Stimulated activated CD4-positive, alpha-beta T cell treated with anti-CD3 and anti-CD28 coated beads, Interleukin-12 subunit alpha, Interleukin-12 subunit beta, amount 100 ng/mL, for 48 hours (primary cell): ENCODE measurements at places on chromosomes 12 and 14.

DNA sequence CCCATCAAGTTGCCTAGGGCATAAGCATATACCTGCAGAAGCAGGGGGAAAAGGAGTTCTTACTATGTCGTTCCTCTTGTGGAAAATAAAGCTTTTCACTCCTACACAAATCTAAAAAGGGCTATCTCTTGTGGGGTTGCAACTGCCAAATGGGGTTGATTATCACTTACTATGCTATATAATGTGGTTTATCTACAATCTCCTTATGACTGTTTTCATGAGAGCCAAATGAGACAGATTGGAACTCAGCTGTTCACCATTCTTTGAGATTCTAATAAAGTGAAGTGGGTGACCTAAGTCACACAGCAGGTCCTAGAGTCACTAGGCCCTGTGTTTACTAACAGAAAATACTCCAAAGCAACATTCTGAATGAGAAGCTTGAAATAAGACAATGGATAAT, 47.7 kb downstream of the CIT start:
- DNase-seq: no peak

- no peak for DNase-seq
Measured at GRCh38 chr12:96285158-96285557, 91.0 kb downstream of the ELK3 start.

- DNase-seq: no peak
Measured at GRCh38 chr12:91777268-91777992, 368.2 kb downstream of the BTG1 start.

GRCh38 chr12:27805238-27805637, 25.2 kb upstream of the MANSC4 start:
- DNase-seq: no peak

DNA sequence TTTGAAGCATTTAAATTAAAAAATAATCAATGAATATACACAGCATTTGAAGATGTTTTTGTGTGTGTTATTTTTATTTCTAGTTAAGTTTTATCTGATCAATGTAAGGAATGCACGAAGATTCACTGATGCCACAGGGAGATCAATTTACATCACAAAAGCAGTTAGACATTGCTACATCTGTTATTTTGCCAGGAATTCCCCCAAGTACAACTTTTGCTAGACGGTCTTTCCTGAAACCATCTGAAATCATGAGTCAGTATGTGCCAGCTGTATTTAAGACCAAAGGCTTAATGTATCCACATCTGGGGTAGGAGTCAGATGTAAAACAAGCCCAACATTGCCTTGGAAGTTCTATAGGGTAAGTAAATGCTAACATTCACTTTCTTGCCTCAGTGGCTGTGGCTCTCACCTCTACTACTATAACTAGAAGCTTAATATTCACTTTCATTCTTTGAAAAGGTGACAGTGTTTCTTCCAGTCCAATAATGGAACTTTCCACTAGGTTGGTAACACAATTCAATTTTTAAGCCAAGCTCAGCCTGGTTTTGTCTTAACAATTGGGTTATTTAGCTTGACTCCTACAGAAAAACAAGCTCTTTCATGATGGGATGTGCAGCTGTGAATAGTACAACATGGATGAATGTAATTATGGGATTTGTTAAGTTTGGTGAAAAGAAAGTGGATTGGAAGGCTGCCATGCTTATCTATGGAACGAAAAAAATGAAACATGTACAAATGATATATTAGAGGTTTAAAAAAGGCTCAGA, 385.4 kb upstream of the TMEM132C start:
- DNase-seq: no peak

- no peak for DNase-seq
Measured at GRCh38 chr14:102830474-102831045, 53.3 kb downstream of the TRAF3 start.

- no peak for DNase-seq
Measured at GRCh38 chr12:116672842-116673516, 64.9 kb downstream of the SPRING1 start.

DNA sequence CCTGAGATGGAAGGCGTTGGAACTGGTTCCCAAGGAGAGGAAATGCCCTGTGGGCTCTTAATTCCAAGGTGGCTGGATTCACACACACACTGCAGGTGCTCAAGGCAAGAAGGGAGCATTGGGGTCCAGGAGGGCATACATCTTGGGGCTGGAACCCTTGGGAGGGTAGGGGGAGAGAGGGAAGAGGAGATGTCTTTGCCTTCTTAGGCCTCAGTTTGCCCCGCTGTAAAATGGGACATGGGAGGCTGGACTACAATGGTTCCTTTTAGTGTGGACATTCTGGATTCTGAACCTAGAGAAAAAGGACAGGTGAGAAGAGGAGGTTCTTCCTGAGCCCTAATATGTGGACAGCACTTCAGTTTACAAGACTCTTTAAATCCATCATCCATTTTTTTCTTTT, 43.8 kb downstream of the CALM1 start:
- no peak for DNase-seq

GRCh38 chr14:91956616-91957015, 9.1 kb upstream of the FBLN5 start:
- no peak for DNase-seq

GRCh38 chr12:78571953-78572352, 292.6 kb upstream of the SYT1 start:
- DNase-seq: no peak

- DNase-seq: no peak
Measured at GRCh38 chr12:28209782-28210181, 19.5 kb downstream of the CCDC91 start.

GRCh38 chr12:25957793-25958427, 572 bp upstream of the RASSF8 start:
- no peak for DNase-seq

- no peak for DNase-seq
Measured at GRCh38 chr14:63875311-63875710, 22.5 kb downstream of the SYNE2 start.

DNA sequence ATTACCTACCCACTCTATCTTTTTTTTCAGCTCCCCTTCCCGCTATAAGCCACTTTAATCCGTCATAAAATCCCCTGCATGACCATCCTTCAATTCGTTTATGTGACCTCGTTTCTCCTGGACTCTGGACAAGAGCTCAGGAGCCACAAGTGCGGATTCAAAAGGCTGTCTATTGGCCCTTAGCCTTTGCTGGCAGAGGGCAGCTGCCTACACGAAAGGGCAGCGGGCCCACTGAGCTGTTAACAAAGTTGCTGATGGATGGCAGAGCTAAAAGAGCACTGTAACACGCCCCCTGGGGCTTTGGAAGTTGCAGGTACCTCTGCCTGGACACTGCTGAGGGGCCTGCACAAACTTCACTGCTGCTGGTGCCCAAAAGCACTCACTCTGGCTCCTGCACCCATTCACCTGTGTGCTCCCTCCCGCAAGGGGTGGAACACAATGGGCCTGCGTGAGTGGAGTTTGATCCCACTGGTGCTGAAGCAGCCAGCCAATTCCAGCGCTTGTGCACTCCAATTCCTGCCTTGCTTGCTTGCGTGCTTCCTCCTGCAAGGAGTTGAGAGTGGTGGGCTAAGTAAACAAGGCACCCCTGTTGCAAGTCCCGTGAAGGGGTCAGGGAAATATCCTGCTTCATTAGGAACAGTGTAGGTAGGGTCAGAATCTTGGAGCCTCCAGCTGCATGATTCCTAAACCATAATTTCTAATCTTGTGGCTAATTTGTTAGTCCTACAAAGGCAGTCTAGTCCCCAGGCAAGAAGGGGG, 10.6 kb upstream of the DRAM1 start:
- no peak for DNase-seq

DNA sequence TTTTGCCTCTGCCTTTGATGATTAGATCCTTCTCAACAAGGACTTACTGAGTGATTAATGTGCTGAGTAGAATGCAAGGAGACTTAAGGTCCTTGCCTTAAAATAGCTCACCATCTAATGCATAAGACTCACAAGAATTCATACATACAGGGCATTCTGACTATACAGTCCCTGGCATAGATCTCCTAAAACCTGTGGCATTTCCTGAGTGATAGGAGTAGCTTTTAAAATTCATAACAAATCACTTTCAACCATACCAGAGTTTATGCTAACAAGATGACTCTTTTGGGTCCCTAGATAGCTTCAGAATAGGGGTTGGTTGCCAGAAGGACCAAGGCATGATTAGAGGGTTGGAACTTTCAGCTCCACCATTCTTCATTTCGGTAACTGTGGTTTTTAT, 48.8 kb downstream of the STXBP6 start:
- no peak for DNase-seq

GRCh38 chr14:89455412-89455811, 38.4 kb upstream of the FOXN3 start:
- DNase-seq: no peak

- DNase-seq: no peak
Measured at GRCh38 chr12:4201333-4202100, 72.0 kb upstream of the CCND2 start.

GRCh38 chr14:30849354-30849753, 25.0 kb upstream of the COCH start:
- no peak for DNase-seq

GRCh38 chr14:104171895-104172294, 33.5 kb downstream of the KIF26A start:
- DNase-seq: no peak

DNA sequence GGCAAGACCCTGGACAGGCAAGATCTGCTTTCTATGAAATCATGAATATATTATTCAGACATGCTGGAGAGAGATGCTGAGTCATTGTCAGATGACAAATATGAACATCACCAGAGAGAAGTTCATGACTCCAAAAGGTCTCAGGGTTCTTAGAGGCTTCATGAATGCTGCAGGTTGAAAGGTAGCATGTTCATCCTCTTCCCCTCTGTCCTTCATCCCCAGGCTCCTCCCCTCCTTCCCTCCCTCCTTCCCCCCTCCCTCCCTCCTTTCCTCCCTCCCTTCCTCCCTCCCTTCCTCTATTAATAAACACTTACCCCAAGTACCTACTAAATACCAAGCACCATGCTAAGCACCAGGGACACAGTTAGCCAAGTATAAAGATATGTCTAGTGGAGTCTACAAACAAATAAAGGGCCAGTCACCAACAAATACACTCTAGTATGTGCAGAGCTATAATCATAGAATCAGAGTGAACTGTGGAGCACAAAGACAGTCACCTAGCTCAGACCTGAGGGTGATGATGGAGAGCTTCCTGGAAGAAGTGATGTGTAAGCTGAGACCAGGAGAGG, 46.2 kb downstream of the RPH3A start:
- DNase-seq: no peak

- DNase-seq: no peak
Measured at GRCh38 chr14:100788942-100789341, 37.0 kb upstream of the MEG3 start.

DNA sequence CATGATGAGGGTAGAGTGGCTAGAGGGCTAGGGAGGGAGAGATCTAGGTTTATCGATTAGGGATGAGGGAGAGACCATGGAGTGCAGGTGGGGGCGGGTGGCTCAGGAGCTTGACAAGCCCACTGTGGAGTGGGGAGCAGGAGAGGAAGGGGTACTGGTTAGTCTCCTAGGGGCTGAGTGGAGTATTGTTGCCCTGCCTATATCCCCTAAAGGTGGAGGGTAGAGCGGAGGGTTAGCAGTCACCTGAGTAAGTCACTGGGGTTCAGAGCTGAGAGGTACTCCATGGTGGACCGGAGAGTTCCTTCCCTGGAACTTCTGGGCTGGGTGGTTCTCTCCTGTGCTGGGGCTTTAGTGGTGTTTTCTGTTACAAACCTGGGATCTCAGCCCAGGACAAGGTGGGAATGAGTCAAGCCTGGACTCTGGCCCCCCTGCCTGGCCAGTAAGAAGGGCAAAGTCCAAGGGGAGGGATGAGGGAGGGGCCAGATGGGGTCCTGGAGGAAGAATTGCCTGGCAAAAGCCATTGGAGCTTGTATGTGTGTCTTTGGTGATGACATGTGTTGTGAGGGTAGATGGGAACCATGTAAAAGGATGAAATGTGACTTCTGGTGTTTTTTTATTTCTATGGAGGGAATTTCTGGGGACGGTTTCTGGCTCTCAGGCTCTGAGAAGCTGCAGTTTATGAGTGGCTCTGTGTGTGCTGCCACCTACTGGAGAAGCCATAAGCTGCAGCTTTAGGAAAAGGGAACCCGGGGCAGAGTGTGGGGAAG, at the start of gene CIDEB:
Gene CIDEB, minus strand, starts transcription at position 403 of the 767 bp plus-strand sequence. Its CDS starts 119 bp downstream, at position 284.
- DNase-seq: peak; percentile 68

DNA sequence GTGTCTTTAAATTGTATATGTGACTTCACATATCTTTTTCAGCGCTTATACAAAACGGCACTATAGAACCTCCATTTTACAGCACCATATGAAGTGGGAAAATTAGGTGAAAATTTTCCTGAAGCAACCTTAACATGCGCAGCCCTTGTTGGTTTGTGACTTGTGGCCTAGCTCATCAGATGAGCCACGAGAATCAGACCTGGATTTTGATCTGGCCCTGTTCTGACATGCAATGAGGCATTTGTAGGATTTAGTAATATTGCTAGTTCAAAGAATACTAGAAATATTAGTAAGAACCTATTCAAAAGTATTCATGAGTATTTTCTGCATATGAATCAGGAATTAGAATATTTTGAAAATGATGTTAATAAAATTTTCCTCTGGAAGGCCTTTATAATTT, 2.9 kb downstream of the CDKN1B start:
- DNase-seq: no peak

DNA sequence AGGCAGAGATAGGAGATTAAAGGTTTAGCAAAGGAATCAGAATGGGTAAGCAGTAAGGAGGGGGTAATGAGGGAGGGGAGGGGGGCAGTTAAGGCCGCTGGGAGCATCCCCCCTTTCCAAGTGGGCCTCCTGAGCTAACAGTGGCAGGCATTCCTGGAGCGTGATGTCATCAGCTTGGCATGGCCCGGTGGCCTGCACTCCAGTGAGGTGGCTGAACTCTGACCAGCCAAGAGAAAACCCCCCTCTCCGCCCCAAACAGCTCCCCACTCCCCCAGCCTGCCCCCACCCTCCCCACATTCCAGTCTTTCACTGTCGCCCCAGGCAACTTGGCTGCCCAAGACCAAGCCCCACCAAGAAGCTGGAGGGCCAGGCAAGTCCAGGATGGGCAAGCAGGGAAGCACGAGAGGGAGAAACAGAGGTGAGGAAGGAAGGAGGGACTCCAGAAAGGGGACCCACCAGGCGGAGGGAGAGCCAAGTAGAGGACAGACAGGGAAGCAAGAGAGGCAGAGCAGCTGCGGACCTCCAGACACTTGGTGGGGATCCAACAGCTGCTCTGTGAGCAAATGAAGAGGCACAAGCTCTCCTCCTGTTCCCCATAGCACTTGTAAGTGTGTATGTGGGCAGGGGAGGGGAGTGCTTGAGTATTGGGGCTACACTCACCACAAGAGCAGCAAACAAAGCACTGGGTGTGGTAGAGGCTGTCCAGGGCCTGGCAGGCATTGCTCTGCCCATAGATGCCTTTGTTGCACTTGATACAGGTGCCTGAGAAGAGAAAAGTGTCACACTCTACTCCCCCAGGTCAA, 4.5 kb downstream of the AJUBA start:
- DNase-seq: no peak

GRCh38 chr14:21673718-21674117, at the start of gene OR4E1:
TSS of gene OR4E1 (minus strand) at chr14:21673818. CDS start at chr14:21670935, 2,883 bp downstream.
- no peak for DNase-seq

DNA sequence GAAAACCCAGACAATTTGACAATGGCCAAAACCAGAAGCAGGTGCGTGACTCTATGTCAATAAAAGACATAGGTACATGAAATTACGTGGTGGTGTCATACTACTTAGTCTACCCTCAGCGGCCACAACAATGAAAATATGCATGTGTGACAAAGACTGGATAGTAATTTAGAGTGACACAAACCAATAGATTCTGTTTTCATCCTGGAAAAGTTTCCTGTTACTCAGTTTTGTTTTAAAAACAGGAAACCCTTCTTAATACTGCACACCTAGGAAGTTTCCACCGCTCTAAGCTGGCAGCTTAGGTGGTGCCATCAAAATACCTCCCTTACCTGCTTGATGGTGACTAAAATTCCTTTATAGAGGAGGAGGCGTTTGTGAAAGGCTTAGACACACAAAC, 15.1 kb downstream of the POU6F1 start:
- no peak for DNase-seq
